Panc1 (cell line): ENCODE measurements at places on chromosomes 16 and 17. TPM values are rescaled to one million over a fixed set of nuclear protein-coding genes. Genes with fewer than 3 reads are reported as not detected.

DNA sequence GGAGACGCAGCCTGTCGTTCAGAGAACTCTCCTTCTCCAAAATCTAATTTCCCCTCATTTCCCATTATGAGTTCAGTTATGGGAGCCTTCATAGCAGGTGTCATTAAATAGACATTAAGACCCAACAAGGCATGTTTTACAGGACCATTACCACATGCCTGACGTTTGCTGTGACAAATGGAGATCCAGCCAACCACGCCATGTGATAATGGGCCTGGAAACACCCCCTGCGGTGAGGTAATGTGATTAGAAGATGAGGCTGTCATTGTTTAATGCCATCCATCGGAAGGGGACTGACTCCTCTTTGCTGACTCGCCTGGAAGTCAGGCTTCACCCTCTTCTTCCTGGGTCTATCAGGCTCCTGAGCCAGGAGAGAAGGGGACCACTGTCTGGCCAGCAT is 76.9 kb downstream of the WSCD1 start:
- no peak for DNase-seq

DNA sequence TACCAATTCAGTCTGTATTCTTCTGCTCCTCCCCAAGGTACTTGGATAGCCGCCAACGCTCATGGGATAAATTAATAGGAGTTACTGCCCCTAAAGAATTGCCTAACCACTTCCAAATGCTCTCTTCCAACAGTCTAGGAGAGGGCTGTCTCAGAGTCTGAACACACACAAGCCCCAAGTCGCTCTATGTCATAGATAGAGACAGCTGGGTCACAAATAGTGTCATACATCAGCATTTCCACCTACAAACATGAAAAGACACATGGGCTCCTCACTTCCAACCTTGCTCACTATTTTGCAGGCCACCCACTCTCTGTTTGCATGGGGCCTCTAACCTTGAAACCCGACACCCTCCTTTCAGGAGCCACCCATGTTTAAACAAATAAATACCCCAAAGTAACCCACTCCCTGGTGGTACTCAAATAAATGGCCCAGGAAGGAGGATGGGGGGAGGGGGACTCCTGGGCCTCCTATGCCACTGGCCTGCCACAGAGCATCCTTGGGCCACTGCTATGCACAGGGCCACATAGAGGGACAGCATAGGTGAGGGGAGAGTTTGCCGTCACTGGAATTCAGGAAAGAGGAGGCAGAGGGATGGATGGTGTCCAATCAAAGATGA is 265.9 kb downstream of the SOX9 start:
- no peak for DNase-seq

DNA sequence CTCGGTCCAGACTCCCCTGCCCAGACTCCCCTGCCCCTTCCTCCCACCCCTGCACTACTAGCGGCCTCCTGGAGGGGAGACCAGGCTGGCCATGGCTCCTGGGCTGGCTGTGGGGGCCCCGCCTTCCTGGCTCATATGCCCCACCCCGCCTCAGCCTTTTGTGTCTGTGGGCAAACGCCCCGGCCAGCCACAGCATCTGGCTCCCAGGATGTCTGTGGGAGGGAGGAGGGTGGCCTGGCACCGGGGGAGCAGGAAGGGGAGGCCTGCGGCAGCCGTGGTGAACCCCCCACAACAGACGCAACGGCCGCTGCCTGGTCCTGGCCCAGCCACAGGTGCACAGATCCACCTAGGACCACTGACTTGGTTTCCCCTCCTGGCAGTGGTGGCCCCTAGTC is 32.9 kb downstream of the BAHCC1 start:
- no peak for DNase-seq

- DNase-seq, result no peak
Measured at GRCh38 chr16:8867932-8868415, 832 bp downstream of the CARHSP1 start.

RNF222 gene
- total RNA-seq, result not detected

DNA sequence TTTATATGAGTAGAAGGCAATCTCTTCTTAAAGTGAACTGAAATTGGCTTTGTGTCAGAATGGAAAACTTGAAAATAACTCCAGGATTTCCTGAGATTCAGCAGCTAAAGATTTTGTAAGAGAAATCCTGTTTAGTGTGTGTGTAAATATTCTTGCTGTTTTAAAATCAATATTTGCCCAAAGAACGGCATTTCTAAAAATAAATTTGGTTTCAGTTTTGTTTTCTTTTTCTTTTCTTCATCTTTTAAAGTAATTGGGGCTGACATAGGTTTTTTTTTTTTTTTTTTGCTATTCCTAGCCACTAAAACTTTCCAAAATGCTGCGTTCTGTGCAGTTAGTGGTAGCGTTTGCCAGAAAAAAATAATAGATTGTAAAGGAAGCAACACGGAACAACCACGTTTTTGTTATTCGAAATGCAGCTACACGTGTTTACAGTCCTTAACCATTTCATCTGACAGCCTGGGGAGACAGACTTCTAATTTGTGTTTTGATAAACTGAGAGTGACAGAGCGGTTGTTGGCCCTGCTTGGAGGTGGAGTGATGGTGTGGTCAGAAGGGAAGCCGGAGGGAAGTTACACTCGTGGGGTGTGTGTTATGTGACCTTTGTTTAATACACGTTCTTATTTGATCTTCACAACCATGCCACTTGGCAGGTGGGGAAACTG is 21.6 kb upstream of the SMPD3 start:
- DNase-seq, result no peak

DNA sequence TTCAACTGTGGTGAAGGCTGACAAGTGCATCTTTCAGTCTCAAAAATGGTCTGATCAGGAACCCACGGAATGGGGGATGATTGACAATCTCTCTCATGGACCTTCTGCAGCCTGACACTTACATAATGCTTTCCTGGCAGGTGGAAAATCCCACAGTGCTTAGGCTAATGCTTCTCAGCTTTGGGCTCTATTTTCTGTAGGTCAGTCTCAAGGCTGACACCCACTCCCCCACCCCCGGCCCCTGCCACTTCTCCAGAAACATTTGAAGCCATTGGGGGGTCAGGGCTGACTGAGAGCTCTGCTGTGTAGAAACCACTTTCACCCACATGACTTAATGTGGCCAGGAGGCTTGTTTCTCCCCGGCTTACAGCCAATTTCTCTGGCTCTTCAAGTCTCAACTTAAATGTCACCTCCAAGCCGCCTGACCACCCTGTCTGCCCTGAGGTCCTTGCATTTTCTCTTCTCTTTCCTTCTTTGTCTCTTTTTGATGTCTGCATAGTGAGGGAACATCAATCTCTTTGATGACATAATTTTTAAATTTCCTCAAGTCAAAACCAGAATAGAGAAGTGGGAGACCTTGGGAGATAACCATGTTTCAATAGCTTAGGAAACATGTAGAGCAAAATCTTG is 16.7 kb upstream of the IRF8 start:
- no peak for DNase-seq

OR1F1 gene
- total RNA-seq, result 0.26 TPM

- no peak for DNase-seq
Measured at GRCh38 chr17:35866341-35866950, 2.2 kb downstream of the HEATR9 start.

DNA sequence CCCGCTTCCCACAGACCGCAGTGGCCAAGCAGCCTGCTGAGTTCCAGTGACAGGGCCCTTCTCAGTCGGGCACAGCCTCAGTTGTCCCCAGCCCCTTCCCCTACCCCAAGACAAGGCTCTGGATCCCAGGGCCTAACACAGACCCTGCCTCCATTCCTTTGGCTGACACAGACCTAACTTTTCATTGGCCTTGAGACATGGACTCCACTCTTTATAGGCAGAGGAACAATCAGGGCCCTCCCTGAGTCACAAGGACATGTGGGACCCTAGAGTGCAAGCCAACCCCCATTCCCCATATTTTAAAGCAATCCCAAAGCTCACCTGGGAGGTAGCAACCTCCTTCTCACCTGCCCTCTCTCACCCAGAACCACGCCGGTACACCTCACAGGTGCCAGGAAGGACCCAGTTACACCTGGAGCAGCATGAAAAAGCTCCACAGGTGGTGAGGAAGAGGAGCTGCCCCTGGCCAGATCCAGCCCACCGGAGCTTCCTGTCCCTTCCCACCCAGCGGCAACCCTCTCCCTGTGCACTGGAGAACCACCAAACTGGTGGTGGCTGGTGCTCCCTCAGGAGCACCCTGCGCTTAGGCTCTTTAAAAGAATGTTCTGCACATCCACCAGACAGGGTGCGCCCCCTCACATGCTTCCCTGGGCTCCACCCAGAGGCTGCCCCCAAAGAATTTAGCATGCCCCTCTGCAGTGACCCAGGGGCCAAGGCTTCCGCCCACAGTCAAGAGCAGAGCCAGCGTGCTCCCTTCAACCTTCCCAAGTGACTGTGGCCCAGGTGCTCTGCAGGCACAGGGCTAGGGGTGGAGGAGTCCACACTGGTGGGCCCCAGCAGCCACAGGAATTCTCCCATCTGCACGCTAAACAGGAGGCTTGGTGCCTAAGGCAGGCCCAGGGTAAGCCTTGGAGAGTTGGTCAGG is 3.4 kb downstream of the MNT start:
- no peak for DNase-seq

TBC1D3D gene
- total RNA-seq, result not detected

TNS4 gene
- total RNA-seq, result not detected

DNA sequence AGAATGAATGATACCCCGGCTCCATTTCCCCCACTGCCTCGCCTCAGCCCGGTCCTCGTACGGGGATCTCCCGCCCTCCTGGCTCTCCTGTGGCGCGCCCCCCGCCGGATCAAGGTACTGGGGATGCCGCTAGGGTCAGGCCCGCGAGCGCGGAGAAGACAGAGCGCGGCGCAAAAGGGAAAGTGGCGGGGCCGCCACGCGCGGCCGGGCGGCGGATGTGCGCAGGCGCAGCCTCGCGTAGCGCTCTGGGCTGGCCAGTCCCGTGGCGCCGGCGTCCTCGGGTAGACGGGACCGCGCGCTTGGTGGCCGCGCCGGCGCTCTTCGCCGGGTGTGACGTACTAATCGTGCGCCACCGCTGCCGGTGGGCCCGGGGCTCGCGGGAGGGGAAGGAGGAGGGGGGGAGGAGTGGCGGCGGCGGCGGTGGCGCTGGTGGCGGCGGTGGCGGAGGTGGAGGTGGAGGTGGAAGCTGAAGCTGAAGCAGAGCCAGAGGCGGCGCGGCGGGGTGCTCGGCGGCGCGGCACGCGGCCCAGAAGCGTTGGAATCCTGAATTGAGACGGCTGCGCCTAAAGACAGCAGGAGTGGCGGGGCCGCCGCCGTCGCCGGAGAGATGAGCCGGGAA is at the start of gene SENP3:
SENP3 (plus strand) TSS at position 331 of the 619 bp plus-strand sequence. CDS start 1,158 bp downstream, outside the sequence.
- no peak for DNase-seq

- peak; percentile 20 for DNase-seq
Measured at GRCh38 chr17:31373150-31374093, 18.1 kb upstream of the RAB11FIP4 start.

- no peak for DNase-seq
Measured at GRCh38 chr17:34703533-34703932, 124.2 kb downstream of the TMEM132E start.

DNA sequence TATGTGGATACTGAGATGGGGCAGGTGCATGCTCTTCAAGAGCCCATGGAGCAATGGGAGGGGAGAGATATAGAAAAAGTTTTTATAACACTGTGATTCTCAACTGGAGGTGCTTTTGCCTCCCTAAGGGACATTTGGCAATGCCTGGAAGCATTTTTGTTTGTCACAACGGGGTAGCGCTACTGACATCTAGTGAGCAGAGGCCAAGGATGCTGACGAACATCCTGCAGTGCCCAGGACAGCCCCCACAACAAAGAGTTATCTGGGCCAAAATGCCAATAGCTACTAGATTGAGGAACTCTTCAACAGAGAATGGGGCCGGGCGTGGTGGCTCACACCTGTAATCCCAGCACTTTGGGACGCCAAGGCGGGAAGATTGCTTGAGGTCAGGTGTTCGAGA is 67.2 kb upstream of the CLEC3A start:
- no peak for DNase-seq

GRCh38 chr17:34414339-34414738 is 51.3 kb upstream of the CCL1 start:
- no peak for DNase-seq

DNA sequence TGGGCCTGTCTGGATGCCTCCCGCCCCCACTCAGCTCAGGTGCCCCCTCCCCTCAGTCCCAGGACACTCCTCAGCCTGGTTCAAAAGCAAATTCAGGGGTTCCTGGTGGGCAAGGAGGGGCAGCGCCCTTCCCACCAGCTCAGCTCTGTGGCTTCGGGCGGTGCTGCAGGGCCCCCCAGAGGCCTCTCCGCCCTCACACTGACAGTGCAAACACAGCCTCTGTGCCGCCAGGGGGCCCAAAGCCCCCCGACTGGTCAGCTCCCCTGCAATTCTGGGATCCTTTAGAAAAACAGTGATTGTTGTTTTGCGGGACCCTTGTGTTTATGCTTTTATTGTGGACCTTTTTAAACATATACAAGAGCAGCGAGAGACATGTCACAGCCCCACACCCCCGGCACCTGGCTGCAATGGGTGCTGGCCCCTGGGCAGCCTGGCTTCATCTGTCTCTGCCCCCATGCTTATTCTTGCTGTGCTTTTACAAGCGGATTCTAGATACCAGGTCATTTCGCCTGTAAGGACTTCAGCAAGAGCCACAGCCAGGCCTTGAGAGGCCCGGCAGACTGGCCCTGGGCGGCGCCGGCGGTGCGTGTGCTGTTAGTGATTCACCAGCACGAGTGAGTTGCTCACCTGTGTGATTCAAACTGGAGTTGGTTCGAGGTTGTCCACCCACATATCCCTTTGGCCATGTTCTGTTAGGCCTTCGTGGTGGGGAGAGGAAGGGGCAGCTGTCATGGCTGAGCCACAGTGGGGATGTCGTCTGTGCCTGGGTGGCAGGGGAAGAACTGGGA is 21.2 kb downstream of the ZNF469 start:
- no peak for DNase-seq

- DNase-seq, result no peak
Measured at GRCh38 chr17:7114241-7114874, at the start of gene ASGR2. Gene ASGR2 (minus strand): TSS chr17:7114822. CDS start chr17:7114240, 582 bp downstream.

CBX8 gene
- total RNA-seq, result 15.3 TPM

TBC1D3B gene
- total RNA-seq, result 7.4 TPM

MRPL58 gene
- 55.2 TPM for total RNA-seq

- no peak for DNase-seq
Measured at GRCh38 chr16:51151435-51151960, 428 bp upstream of the SALL1 start.

- DNase-seq, result no peak
Measured at GRCh38 chr16:89335803-89336485, 118.4 kb downstream of the ZNF778 start.

- no peak for DNase-seq
Measured at GRCh38 chr16:8951447-8952280, 12.0 kb downstream of the USP7 start.

DNA sequence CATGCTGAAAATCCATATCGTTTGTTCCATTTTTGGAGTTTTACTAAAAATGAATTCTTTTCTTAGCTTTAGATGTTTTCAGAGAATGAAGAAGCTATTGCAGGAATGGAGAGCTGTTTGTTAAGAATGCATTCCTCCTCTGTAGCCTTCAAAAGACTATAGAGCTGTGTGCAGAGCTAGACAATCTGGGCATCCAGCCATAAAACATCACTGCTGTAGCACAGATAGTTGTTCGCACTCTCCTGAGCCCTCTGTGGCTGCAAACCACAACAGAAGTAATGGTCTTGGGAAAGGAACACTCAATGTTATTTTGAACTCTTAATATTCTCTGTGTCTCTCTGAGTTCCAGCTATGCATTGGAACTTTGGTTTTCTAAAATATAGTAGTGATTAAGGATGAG is 4.9 kb downstream of the TNRC6C start:
- DNase-seq, result no peak

- DNase-seq, result no peak
Measured at GRCh38 chr17:60522889-60523626, 3.0 kb downstream of the APPBP2 start.

GPRC5C gene
- total RNA-seq, result 57.1 TPM
